ENCODE measurements at places on chromosomes 12 and 14.

DNA sequence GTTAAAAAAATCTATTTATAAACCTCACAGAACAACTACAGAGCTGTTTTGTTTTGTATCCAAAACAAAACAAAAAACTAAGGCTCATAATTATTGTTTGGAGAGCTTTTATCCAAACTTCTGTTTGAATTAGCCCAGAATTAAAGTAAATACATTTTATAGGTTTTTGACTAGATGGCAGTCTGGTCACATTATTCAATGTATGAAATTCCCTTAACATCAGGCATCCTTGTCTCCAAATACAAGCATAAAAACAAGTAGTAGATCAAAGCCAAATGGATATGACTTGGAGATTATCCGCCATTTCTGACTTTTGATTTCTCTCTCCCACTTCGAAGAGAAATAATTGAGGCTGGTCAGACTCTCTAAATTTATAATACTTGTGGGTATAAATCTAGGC, 63.5 kb downstream of the SLC38A1 start:
- peak; percentile 48 for DNase-seq

- no peak for DNase-seq
These were observed 311.0 kb downstream of the NOVA1 start for GRCh38 chr14:26286913-26287205.

DNA sequence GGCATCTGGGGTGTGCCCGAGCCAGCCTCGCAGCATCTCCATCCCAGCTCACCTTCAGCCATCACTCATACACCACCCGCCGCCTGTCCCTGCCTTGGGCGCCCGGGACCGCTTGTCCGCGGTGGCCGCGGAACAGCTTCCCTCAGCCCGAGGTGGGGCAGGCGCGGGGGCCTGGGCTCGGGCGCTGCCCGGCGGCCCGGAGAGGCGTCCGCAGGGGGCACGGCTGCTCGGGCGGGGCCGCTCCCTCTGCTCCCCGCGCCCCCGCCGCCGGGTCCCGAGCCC, 430 bp downstream of the SLC41A2 start:
- DNase-seq, result no peak

GRCh38 chr12:96120359-96121100, 73.6 kb upstream of the ELK3 start:
- no peak for DNase-seq

- peak; percentile 37 for DNase-seq
These were observed 71.7 kb upstream of the RAP1B start for GRCh38 chr12:68538726-68539614.

GRCh38 chr12:94172973-94173372, 24.6 kb downstream of the PLXNC1 start:
- peak; percentile 17 for DNase-seq

GRCh38 chr14:84751745-84752144, 778.2 kb upstream of the FLRT2 start:
- DNase-seq, result no peak
